T-cell (primary cell): ENCODE measurements at places on chromosomes 11 and 22. TPM values are rescaled to one million over a fixed set of nuclear protein-coding genes. Genes with fewer than 3 reads are reported as not detected.

The CARNS1 gene
- 5.5 TPM for total RNA-seq

DNA sequence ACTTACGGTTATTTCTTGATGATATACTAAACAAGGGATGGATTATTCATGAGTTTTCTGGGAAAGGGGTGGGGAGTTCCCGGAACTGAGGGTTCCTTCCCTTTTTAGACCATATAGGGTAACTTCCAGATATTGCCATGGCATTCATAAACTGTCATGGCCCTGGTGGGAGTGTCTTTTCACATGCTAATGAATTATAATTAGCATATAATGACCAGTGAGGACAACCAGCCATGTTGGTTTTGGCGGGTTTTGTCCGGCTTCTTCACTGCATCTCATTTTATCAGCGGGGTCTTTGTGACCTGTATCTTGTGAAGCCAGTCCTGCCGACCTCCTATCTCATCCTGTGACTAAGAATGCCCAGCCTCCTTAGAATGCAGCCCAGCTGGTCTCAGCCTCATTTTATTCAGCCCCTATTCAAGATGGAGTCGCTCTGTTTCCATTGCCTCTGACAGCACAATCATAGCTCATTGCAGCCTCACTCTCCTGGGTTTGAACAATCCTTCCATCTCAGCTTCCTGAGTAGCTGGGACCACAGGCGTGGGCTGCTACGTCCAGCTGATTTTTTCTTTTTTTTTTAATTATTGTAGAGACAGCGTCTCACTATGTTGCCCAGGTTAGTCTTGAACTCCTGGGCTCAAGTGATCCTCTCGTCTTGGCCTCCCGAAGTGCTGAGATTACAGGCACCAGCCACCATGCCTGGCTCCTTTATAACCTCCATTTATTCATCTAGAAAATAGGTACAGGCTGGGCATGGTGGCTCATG, 52.6 kb upstream of the EMID1 start:
- DNase-seq: no peak

GRCh38 chr22:44907765-44908737, 101.8 kb downstream of the PHF21B start:
- DNase-seq: no peak

DNA sequence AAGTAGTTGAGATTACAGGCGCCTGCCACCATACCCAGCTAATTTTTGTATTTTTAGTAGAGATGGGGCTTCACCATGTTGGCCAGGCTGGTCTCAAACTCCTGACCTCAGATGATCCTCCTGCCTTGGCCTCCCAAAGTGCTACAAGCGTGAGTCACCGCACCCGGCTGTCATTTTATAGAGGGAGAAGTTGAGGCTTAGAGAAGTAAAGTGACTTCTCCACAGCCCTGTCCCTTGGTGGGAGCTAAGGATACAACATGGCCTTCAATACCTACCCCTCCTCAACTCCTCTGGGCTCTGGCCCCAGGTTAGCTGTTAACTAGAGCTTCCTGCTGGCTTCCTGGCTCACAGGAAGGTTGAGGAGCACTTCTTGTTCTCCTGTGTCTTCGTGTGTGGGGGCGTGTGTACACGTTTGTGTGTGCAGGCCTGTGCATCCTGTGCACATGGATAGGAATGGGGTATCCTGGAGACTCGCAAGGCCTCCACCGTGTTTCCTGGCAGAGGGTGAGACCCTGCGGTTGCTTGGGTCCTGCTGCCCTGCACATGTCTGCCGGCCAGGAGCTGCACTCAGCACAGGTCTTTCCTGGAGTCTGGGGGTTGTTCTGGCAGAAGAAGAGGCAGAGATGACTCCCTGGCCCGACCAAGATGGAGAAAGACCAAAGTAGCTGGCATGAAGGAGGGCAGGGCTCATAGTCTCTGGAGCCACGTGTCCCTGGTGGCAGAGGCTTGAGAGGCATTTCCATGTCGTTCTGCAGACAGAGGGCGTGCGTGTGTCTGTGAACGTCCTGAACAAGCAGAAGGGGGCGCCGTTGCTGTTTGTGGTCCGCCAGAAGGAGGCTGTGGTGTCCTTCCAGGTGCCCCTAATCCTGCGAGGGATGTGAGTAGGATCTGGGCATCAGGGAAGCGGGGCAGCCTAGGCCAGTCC, 2.4 kb downstream of the SIDT2 start:
- peak; percentile 62 for DNase-seq

GRCh38 chr11:61152816-61153592, 8.2 kb downstream of the VPS37C start:
- DNase-seq: no peak

The CBLIF gene
- not detected for total RNA-seq

- DNase-seq: no peak
Measured at GRCh38 chr11:7448201-7448600, 37.1 kb upstream of the OLFML1 start.

GRCh38 chr11:130386056-130386455, 42.4 kb downstream of the ADAMTS8 start:
- DNase-seq: no peak

GRCh38 chr11:57444362-57445121, 15.8 kb upstream of the RTN4RL2 start:
- no peak for DNase-seq

The MPEG1 gene
- 0.93 TPM for total RNA-seq

GRCh38 chr22:33105501-33105911, 47.3 kb upstream of the SYN3 start:
- DNase-seq: no peak

The TECTA gene
- 0.60 TPM for total RNA-seq

DNA sequence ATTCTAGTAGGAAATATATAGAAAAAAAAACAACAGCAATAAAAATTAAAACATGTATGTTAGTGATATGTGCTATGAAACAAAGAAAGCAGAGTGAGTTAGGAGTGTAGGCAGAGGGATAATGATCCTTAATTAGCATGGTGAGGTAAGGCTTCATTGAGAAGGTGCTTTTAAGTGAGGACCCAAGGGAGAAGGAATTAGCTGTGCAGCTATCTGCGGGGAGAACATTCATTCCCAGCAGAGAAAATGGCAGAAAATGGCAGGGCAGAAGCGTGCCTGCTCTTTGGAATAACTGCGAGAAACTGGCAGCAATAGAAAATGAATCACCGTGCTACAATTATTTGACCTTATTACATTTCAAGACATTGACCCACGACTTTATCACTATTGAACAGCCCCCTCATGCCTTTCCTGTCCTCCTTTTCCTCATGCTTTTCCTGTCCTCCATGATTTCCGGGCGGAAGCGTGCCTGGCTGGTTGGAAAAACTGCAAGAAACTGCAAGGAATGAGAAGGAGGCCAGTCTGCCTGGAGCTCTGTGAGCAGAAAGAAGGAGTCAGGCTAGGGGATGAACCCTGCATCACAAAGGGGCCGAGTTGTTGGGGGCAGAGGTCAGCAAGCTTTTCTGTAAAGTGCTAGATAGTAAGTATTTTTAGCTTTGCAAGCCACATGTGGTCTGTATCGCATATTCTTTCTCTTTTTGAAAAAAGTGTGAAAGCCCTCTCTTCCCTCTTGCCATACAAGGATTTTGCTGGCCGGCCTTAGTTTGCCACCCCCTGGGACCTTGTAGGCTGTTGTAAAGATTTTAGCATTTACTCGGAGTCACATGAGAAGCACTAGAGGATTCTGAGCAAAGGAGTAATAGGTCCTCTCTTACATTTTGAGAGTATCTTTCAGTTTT, 37.1 kb upstream of the SWAP70 start:
- no peak for DNase-seq

DNA sequence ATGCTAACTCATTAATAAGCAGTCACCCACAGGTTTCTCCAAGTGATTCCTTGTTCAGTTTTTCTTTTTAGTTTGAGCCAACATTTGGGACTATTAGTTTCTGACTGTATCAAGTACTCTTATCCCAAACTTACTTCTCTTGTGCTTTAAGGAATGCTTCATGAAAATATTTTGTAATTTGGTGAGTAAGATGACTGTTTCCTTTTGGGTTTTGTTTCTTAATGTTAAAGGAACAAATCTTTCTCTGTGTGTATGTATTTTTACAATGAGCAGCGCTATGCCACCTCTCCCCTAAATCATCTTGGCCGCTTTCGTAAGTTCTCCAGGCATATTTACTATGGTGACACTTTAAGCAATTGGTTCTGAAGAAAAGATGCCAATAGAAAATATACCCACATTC, 72.4 kb downstream of the LDLRAD3 start:
- DNase-seq: no peak

GRCh38 chr22:42344361-42344905, 74.0 kb upstream of the TCF20 start:
- DNase-seq: no peak

DNA sequence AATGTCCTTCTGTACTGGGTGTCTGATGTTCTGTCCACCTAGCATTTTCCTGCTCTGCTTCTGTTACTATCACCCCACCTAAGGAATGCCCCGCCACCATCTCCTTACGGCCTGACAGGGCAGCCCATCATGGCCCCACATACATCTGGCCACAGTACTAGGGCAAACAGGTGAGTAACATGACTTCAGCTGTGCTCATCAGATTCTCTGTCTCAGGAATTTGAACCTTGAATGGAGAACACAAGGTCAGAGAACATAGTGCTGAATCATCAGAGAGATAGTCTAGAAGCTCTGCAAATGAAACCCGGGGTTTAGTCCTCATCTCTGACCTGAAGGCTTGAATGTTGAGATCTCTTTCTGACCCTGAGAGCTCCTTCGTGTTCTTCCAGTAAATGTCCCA, 32.4 kb downstream of the ZC3H12C start:
- no peak for DNase-seq

GRCh38 chr11:120208777-120209176, 2.1 kb upstream of the OAF start:
- no peak for DNase-seq

DNA sequence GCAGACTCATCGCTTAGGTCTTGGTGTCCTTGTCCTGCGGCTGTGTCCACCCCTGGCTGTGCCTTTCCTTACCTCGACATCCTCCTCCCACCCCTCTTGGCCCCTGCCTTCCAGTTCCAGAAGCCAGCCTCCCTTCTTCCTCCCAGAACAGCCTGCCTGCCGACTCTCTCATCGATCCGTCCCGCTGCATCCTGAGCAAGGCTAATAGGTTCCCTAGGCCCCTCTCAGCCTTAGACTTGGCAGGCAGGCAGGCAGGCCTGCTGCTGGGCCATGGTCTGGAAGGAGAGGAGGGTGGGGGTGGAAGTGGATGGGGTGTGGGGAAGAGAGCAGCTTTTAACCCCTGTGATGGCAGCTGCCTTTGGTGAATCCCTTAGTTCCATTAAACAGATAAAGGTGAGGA, 196.7 kb upstream of the TBCEL start:
- DNase-seq: no peak

GRCh38 chr11:44213148-44213547, 96.8 kb downstream of the ALX4 start:
- no peak for DNase-seq

GRCh38 chr11:17369094-17369493, 17.5 kb downstream of the NCR3LG1 start:
- DNase-seq: no peak

DNA sequence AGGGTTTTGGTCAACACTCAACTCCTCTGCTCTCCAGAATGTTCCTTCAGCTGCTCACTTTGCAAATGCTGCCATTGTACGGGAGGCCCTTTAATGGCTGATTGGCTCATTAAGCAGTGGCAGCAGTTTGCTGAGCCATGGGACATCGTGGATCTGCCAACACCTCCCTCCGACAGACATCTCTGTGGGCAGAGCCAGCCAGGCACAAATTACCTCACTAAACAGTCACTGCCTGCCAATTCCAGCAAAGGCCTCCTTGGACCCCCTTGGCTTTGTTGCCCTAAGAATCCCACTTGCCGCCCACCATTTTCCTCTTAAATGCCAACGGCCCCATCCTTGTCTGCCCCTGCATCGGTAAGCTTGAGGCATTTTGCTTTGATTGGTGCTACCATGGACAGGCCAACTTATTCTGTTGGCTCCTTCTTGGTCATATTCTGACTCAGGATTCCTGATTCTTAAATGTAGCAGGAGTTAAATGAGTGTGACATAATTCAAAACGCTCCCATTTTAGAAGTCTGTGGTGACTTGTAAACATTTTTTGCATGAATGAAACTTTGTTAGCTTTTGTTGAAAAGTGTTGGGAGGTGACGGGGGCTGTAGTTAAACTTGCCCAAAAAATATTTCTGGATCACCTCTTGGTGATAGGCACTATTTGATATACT, 57.5 kb upstream of the LMO2 start:
- DNase-seq: no peak

GRCh38 chr22:42648368-42649245, 585 bp downstream of the CYB5R3 start:
- DNase-seq: peak; percentile 33

DNA sequence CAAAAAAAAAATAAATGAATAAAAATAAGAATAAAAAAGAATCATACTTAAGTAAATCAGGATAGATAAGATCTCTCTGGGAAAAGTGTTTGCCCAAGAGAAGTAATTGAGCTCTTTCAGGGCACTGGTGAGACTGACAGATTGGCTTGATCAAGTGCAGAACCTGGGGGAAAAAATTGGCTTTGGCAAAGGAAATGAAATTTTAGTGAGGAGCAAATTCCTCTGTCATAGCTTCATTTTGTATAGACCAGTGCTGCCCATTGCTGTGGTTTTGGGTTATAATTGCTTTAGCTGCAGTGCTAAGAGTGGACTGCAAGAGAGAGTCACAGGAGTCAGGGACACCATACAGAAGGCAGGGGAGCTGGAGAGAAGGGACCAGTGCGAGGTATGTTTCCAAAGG, 35.7 kb downstream of the SFI1 start:
- DNase-seq: no peak

The GGT5 gene
- not detected for total RNA-seq

DNA sequence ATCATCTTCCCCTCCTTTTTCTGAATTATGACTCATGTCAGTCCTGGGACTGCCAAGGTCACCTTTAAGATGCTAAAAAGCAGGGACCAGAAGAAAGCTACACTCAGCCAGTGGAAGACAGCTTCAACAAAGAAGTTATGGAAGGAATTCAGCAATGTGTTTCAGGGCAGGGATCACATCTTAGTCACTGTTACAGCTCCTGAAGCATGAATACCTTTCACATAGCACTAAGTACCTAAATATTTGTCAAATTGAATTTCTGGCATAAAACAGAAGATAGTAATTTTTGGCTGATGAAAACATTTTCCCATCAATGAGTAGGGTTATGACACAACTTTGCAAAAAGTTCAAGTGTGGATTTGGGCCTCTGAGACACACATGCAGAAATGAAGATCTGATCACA, 5.2 kb downstream of the DDB1 start:
- no peak for DNase-seq

- DNase-seq: no peak
Measured at GRCh38 chr11:113806406-113806805, 26.8 kb downstream of the CLDN25 start.

The OR4A47 gene
- not detected for total RNA-seq

- DNase-seq: no peak
Measured at GRCh38 chr11:1560002-1560648, 11.9 kb downstream of the DUSP8 start.

GRCh38 chr22:19120829-19121630, 1.2 kb downstream of the DGCR2 start:
- no peak for DNase-seq

The MOGAT2 gene
- not detected for total RNA-seq

GRCh38 chr22:29112681-29113080, 39.8 kb downstream of the KREMEN1 start:
- DNase-seq: no peak

The FBLN1 gene
- total RNA-seq: 1.0 TPM

GRCh38 chr11:2770761-2771301, 71.0 kb upstream of the KCNQ1OT1 start:
- no peak for DNase-seq

The ASPHD2 gene
- 1.9 TPM for total RNA-seq

- no peak for DNase-seq
Measured at GRCh38 chr11:77244277-77245027, 57.0 kb downstream of the GDPD4 start.

The HNRNPUL2 gene
- total RNA-seq: 67.8 TPM
